Stimulated activated CD4-positive, alpha-beta T cell treated with anti-CD3 and anti-CD28 coated beads, Interleukin-15, amount 100 ng/mL, for 24 hours (primary cell): ENCODE measurements at places on chromosomes 4 and X.

DNA sequence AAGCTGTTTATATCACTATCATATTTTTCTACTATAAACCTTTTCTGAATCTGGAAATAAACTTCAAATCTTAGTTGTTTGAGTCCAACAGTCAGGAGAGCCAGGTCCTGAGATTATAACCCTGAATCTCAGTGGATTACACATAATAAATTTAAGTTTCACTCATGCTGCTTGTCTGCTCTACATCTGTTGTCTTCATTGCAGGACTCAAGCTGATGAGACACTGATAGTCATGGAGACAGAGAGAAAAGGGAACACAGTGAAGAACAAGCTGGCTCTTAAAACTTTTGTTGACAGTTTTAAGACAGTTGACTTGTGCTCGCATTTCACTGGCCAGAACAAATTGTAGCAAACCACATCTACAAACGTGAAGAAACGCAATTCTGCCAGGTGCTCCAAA is 327.0 kb upstream of the CTSO start:
- DNase-seq, result no peak

- no peak for DNase-seq
Observed at GRCh38 chrX:81263059-81263458, 61.2 kb downstream of the SH3BGRL start.

- DNase-seq, result no peak
Observed at GRCh38 chr4:589219-589963, 13.3 kb upstream of the TMEM271 start.

DNA sequence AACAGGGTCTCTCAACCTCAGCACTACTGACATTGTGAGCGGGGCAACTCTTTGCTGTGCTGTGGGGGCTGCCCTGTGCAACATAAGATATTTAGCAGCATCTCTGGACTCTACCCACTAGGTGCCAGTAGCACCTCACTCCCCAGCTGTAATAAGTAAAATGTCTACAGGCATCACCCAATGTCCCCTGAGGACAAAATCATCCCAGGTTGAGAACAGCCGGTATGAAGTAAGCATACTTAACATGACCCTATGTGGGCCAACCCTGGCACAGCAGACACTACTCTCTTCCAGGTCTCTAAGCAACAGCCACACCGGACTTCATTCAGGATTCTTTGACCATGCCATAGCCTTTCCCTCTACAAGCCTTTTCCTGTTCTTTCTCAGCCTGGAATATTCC is 10.5 kb upstream of the MGST2 start:
- DNase-seq, result peak; percentile 6

DNA sequence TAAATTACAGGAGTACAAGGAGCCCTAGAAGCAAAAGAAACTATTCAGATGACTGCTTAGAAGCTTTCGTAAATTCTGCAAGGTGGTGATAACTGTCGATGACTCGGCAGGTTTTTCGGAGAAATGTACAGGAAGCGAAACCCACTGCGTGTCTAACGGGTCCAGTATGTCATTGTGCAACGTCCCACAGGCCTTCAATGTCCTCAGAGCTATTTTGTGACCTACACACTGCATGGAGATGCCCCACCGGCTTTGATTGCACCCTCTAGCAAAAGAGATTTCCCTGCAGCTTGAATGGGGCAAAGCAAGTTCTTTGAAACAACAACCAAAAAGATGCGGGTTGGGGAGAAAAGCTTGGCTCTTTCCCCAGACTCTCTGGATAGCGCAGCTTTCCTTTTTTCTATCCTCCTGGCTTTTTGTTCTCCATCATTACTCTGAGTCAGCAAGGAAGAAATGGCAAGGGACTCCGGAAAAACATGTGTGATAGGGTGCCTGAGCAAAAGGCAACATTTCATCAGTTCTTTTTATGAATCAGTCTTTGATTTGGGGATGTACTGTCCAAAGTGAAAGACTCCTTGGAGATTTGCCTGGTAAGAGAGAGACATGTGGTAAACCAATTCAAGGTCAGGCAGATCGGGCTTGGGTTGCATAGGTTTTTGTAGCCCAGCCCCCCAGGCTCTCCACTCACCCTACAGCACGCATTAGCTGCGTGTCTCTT is 112.0 kb upstream of the TBL1X start:
- DNase-seq, result peak; percentile 53

DNA sequence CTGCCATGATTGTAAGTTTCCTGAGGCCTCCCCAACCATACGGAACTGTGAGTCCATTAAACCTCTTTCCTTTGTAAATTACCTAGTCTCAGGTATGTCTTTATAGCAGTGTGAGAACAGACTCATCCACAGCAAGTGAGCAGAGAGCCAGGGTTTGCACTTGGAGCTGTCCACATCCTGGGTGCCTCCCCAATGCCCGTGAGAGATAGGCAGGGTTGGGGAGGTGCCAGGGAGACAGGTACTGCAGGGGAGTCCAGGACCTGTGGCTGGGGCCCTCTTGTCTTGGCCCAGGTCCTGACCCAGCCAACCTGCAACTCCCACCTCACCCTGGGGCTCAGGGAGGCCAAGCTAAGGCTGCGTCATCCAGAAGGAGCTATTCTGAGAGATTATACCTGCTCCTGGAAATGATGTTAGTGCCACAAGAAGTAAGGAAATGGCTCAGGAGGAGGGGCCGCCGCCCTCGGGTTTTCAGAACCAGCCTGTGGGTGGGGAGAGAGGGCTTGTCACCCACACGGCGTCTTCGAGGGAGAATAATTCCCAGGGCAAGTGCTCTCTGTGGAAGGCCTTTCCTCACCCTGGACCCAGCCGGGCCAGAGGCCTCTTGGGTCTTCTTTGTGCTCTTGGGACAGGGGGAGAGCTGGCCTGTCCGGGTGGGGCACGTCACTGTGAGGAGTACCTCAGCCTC is 66.5 kb downstream of the ADRA2C start:
- DNase-seq, result no peak

GRCh38 chrX:643911-644303 is 13.3 kb downstream of the SHOX start:
- DNase-seq, result no peak

DNA sequence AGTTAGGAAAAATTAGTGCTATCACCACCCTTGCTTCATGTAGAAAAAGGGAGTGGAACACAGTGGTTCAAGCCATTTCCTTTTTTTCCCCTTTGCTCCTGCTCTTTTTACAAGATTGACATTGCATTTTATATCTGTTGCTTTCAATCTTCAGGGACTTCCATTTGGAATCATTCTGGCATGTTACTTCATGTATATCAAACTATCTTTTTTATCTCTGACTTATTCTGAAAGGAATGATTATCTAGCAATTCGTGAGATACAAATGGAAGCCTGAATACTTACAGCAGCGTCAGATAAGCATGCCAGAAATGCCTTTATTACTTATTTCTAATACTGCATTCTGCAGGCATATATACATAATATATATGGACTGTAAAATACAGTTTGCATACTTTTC is 20.4 kb downstream of the ADGRL3 start:
- no peak for DNase-seq

- DNase-seq, result no peak
Observed at GRCh38 chr4:85431156-85431555, 43.8 kb upstream of the ARHGAP24 start.

- no peak for DNase-seq
Observed at GRCh38 chr4:185204238-185204910, 574 bp upstream of the CFAP97 start.

DNA sequence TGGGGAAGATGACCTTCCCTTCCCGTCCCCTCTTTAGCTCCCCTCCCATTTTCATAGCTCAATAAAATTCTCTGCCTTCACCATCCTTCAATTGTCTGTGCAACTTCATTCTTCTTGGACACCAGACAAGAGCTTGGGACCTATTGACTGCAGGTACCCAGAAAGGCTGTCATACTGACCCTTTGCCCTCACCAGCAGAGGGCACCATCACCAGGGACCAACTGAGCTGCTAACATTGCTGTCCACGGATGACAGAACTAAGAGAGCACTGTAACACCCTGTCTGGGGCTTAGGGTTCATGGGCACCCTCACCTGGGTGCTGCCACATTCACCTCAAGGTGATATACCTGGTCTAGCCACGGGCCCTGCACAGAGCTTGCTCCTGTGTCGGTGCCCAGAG is 141.3 kb upstream of the VCX3B start:
- no peak for DNase-seq

DNA sequence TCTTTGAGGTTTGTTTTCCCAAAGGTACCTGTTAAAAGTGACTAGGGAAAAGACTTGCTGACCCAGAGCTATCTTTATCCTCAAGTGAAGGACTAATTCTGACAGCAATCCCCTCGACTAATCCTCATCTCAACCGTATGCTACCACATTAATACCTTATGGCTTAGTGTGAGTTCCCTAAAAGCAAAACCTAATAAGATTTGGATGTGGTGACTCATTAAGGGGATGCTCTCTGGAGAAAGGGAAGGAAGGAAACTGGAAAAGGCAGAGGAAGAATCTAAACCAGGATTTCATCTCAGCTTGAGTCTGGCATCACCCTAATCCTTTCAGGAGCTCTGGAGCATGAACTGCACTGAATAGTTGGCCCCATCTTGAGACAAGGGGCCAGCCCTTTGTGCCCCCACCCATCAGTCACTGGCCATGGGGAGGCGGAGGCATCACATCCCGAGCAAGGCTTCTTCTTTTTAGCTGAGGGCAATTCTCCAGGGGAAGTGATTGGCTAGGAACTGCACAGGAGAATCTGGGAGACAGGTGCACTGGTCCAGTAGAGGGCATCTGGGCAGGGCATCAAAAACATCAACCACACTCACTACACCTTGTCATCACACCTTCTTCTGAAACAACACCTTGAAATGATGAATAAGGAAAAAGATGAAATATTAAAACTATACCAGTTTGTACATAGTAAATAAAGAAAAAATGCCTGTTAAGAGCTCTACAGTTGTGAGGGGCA is 6.9 kb upstream of the BBS7 start:
- DNase-seq, result no peak

DNA sequence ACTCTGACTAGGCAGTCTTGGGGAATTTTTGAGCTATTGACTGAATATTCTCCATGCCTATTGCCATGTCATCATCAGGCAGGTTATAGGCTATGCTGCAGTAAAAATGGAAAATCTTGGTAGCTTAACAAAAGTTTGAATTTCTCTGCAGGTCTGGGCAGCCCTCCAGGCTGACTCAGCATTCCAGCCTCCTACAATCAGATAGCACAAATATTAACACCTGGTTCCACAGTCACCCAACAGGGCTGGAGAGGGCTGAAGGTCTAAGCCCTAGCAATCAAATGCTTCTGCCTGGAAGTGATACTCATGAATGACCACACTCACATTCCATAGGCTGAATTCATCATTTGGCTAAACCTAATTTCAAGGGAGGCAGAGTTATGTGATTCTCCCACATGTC is 9.6 kb upstream of the PPP3CA start:
- no peak for DNase-seq

DNA sequence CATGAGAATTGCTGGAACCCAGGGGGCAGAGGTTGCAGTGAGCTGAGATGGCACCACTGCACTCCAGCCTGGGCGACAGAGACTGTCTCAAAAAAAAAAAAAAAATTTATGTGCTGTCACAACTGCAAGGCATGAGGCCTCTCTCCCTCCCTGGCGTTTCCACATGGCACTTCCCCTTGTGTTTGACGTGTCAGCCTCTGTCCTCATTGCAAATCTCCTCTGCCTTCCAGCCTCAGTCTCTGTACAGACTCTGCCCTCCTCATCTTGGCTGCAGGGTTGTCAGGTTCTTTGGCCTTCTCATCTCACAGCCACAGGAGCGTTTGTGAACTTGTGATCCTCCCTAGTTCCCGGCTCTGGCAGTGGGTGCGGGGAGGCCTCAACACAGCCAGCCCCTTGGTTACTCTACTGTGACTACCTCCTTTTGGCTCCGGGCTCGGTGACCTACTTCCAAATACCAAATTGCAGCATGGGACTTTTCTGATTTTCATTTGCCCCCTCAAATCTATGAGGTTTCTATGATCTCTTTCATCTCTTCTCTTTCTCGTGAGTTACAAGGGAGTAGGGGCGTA is 250.0 kb downstream of the CBR4 start:
- no peak for DNase-seq

GRCh38 chr4:189763583-189763982 is 177.1 kb upstream of the FRG1 start:
- no peak for DNase-seq

- DNase-seq, result no peak
Observed at GRCh38 chr4:39233783-39234182, 51.5 kb downstream of the WDR19 start.

- no peak for DNase-seq
Observed at GRCh38 chr4:11736978-11737377, 308.3 kb upstream of the HS3ST1 start.

GRCh38 chr4:105140684-105141490 is 5.8 kb upstream of the TET2 start:
- peak; percentile 33 for DNase-seq

DNA sequence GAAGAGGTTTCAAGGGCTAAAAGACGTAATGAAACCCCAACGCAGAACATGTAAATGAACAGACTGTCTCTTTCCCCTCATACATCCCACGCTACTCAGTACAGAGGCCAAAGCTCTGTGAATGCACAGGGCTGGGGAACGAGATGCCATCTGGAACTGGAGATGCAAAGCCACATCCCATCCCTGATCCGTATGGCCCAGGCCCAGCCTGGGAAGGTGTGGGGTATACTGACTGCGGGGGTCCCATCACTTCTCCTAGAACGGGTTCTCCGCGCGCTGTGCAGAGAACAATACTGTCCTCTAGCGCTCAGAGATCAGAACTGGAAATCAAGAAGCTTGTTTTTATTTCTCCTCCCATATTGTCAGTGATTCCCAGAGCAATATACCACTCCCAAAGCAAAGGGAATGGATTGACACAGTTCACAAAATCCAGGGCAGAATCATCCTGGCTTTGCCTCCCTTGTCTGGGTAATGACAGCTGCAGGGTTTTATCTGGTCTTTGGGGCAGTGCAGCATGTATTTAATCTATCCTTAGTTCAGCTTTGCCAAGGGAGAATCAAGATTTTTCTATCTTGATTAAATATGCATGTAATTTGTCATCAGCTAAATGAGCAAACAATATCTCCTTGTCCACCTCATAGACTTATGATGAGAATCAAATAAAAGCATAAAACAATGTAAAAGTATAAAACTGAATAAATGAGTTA is 47.3 kb upstream of the TLR3 start:
- DNase-seq, result peak; percentile 4

DNA sequence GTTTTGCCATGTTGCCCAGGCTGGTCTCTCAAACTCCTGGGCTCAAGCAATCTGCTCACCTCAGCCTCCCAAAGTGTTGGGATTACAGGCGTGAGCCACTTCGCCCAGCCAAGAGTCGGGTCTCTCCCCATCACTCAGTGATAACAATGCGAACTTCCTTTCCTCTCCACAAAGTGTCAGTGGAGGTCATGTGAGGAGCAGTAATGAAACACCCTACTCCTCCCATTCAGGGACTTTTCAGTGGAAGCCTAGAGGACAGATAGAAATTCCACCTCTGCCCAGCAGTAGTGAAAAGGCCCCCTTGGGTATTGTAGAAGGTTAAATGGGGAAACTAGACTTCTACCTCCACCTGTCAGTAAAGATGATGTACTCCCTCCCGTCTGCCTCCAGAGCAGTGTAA is 141.9 kb upstream of the STK26 start:
- no peak for DNase-seq
